ENCODE measurements at places on chromosomes 5 and 9.

DNA sequence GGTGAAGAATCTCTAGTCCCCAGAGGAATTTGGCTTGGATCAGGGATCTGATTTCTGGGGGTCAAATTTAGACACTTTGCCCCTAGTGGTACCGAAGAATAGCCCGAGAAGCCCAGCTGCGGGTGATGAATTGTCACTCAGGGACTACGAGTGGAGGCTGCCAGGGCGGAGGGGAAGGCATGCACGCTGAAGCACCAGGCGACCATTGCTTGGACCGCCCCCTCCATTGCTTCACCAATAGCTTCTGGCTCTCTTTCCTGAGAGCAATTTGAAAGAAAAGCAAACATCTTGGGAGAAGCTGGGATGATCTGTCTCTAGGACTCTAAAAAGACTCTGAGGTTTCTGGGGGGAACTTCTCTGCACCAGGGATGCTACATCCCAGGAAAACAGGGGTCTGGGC is 137.6 kb downstream of the CRB2 start:
- DNase-seq, result no peak

GRCh38 chr9:114484854-114485443 is 20.3 kb downstream of the WHRN start:
- DNase-seq, result no peak

DNA sequence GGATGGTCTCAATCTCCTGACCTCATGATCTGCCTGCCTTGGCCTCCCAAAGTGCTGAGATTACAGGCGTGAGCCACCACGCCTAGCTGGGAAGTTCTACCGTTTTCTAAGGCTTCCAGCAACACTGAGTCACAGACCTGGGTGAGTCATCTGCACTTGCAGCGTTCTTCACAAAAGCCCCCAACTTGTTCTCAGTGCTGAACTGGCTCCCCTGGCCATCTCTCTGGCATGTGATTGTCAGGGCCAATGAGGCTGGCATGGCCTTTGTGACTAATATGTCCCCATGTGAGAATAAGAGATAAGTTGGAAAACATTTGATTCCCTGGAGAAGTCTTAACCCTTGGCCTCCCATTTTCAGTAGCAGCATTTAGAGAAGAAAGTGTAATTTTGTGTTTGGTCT is 124.4 kb downstream of the WDR41 start:
- DNase-seq, result no peak

DNA sequence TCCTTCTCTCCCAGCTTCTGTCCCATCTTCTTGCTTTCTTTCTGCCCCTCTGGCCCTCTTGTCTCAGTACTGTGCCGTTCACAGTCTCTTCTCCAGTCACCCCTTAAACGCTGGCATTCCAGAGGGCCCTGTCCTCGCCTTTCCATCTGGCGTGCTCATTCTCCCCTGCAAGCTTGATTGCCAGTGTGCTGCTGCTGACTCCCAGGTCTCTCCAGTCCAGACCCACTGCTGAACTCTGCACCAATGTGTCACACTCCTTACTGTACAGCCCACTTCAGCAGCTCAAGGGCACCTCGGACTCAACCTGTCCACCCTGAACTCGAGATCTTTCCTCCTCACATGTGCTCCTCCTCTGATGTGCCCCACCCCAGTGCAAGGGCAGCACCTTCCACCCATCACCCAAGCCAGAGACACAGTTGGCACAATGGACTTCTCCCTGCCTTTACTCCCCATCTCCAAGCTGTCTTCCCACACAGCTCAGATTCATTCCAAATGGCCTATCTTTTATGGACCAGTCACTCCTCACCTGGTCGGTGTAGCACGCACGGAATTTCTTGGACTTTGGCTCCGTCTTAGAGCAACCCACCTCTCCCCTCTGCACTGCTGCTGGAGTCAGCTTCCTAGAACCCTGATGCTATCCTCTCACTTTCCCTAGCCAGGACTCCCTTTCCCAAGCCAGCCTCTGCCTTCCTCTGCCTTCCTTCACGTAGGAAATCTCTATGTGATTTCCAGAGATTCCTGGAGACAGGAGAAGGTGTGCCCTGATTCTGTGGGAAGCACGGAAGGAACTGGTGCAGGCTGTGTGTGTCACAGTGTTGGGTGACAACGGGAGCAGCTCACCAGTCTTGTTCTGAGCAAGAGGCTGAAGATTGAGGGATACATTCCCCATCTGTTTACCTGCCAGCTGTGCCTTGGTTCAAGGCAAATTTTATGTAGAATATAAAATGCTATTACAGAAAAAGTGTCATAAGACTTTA is 26.0 kb upstream of the SLC2A8 start:
- no peak for DNase-seq

DNA sequence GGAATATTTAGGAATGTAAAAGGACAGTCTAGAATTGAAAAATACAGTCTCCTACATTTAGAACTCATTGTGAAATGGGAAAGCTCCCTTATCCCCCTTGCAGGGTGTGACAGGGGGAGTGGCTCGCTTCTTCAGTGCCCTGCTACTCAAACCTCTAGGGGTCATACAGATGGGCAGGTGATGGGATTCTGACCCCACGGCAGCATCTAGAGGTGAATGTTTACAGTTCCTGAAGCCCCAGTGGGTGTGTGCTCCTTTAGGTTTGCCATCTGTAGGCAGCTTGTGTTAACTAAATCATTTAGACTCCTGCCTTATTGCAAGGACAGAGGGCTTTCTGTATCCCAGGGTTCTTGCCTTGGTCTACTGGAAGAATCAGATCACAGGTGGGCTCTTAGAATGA is 271.0 kb upstream of the MPDZ start:
- no peak for DNase-seq

DNA sequence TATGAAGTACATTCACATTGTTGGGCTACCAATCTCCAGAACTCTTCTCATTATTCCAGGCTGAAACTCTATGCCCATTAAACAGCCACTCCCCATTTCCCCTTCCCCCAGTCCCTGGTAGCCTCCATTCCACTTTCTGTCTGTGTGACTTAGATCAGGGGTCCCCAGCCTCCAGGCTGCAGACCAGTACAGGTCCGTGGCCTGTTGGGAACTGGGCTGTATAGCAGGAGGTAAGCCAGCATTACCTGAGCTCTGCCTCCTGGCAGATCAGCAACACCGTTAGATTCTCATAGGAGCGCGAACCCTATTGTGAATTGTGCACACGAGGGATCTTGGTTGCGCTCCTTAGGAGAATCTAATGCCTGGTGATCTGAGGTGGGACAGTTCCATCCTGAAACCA is 23.1 kb downstream of the ZNF618 start:
- DNase-seq, result no peak

- DNase-seq, result no peak
These were observed 338.2 kb upstream of the WWC1 start for GRCh38 chr5:167953151-167953798.

DNA sequence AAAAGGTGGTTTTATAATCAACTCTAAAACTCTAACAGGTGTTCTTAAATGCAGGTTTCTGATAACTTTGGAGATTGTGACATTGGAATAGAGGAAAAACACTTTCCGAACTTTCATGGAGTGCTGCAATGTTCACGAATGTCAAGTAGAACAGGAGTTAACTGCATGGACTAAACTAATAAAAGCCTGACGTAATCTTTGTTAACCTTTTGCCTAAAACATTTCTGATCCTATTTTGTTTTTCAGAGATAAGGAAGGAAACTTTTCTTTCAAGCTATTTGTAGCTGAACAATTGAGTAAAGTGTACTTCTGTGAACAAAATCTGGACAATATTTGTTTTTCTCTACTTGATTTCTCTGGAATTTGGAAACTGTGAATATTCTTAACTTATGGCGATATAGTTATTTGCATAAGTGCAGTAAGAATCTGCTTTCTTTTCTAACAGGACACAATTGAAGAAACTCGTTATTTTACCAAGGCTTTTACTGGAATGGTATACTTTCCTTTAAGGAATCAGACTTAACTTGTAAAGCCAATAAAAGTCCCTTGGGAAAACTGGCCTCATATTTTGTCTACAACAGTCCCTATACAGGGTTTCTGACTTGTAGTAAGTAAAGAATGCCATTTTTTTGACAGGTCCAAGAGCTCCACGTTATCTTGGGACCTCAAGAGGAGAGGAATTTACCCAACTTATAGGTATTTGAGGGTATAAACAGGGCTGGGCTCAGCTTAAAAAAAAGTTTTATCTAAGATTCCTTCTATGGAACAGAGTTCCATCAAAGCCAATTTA is 154.7 kb downstream of the NXNL2 start:
- no peak for DNase-seq

GRCh38 chr5:68137511-68138140 is 77.9 kb upstream of the PIK3R1 start:
- DNase-seq, result peak; percentile 34

DNA sequence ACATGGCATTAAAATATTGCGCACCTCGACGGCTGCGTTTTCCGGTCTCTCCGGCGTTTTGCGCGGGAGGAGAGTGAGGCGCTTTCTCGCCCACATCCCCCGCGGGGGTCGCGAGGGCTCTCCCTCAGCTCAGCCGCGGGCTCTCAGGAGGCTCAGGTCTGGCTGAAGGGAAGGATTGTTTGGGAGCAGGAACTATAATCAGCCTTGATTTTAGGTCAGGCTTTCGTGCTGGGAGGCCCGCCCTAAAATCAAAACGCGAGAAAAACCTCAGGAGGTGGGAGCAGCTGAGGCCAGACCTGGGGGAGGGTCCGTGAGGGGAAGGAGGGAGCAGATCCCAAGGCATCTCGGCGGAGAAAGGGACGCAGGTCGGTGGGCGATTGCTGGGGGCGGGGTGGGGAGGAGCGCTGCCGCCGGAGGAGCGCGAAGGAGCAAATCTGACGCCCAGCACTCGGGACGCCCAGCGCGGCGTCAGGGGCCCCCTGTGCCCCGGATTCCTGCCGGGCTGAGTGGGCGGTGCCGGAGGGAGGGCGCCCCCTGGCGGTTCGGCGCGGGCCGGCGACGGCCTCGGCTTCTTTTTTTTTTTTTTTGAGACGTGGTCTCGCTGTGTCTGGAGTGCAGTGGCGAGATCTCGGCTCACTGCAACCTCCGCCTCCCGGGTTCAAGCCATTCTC is 18.7 kb upstream of the RNF130 start:
- no peak for DNase-seq

DNA sequence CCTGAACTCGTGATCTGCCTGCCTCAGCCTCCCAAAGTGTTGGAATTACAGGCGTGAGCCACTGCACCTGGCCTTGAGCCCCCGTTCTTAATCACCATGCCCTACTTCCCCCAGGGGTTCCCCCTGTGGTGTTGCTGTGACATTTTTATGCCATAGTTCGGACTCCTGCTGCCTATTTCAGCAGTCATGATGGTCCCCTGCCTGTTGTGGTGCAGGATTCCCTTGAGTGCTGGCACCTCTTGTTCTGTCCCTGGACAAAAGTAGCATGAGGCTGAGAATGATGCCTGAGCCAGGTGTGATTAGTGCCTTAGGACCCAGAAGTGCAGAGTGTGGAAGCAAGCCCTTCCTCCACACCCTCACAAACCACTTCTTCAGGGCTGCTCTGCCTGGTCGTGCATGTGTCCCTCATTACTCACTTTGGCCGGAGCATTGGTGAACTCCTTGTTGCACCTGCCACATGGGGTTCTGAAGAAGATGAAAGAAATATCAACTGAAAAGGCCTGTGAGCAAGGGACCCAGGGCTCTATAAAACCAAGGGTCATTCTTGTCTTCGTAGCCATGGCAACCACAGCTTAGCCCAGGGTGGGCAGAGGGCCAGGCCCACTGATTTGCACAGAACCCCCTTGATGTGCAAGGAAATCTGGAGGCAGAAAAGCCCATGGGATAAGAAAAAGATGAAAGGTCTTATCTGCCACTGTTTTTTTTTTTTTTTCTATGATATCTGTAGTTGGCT is 228.0 kb downstream of the NTRK2 start:
- DNase-seq, result no peak
